ENCODE measurements at places on chromosomes 16 and 17.

DNA sequence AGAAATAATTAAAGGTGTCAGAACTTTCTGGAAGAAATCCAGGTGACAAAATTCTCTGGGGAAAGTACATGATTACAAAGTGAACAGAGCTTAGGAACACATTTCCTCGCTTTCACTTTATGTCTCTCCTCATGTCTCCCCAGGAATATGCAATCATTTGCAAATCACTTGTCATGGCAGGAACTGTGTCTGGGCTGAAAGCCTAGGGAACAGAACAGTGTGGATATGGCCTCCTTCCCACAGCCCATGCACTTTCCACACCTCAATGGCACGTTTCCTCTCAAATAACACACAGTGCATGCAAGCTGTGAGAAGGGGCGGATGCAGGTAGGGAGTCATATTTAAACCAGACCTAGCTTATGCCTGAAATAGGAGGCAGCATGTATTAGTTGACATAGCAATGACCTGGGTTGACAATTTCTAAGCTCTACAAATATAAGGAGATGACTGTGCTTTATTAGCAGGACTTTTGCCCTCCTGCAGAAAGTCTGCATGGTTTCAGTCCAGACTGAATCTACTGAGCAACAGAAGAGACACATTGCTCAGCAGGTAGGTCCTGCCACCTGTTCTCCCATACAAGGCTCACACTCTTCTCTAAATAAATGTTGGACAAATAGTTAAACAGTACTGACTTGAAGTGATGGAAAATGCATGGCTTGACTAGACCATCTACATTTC is 236.0 kb upstream of the ELAC2 start:
- DNase-seq, result no peak

- no peak for DNase-seq
Measured at GRCh38 chr16:66409156-66409555, 17.9 kb upstream of the BEAN1 start.

DNA sequence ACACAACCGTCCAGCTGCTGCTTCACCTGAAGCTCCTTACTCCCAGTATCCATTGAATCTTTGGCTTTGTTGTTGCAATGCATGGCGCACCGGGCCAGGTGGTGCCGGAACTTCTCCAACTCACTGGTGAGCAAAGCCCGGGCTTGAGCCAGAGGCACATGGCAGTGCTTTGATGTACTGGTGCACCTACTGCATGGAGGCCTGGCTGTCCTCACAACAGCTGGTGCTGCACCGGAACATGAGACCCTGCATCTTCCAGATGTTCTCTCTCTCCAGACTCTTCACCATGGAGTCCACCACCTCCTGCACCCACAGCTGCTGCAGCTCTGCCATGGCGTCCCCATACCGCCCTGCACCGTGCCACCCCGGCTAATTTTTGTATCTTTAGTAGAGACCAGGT is 10.2 kb downstream of the TACO1 start:
- DNase-seq, result no peak

DNA sequence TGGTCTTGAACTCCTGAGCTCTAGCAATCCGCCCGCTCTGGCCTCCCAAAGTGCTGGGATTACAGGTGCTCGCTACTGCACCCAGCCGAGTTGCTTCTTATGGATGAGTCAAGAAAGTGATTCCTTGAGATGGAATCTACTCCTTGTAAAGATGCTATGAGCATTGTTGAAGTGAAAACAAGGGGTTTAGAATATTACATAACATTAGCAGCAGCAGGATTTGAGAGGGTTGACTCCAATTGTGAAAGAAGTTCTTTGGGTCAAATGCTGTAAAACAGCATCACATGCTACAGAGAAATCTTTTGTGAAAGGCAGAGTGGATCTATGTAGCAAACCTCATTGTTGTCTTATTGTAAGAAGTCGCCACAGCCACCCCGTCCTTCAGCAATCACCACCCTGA is 72.7 kb downstream of the NT5M start:
- DNase-seq, result no peak

GRCh38 chr17:40059729-40060475 is 2.9 kb upstream of the THRA start:
- DNase-seq, result no peak

DNA sequence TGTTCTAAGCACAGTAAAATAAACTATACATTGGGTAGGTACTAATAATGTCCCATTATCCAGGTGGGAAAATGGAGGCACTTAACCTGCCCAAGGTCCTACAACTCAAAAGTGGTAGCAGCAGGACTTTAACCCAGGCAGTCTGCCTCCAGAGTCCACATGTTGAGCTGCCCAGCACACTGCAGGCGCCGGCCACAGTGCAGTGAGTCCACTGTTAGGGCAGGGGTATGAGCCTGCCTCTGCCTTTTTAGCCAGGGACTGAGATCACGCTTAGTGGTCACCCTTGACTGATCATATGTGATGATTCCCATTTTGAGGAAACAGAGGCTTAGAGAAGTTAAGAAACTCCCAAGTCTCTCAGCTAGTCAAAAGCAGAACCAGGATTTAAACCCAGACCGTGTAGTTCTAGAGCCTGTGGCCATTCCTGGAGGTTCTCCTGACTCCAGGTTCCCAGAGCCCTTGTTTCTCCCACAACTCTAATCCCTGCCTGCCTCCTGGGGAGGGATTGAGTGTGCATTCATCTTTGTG is 8.4 kb downstream of the CES1 start:
- no peak for DNase-seq

DNA sequence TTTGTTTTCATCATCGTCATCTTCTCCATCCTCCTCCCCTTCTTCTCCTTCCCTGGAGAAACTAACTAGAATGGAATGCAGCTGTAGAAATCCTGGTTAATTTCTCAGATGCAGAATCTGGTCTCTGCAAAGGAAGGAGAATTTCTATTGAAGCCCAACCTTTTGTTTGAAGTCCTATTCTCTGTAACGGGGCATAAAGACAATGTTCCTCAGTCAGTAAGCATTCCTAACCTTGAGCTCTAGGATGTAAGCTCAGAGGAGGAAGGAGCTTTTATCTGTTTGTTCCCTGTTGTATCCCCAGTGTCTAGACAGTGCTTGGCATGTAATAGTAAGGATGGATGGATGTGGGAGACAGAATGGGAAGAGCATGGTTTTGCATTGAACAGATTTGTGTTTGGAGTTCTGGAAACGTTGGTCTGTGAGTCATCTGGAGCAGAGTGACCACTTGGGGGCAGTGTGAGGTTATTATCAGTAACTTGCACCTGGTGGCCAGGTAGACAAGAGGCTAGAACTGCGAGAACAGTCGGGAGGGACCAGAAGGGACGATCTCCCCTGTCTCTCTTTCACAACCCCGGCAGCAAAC is 363.7 kb downstream of the SNX29 start:
- peak; percentile 8 for DNase-seq

DNA sequence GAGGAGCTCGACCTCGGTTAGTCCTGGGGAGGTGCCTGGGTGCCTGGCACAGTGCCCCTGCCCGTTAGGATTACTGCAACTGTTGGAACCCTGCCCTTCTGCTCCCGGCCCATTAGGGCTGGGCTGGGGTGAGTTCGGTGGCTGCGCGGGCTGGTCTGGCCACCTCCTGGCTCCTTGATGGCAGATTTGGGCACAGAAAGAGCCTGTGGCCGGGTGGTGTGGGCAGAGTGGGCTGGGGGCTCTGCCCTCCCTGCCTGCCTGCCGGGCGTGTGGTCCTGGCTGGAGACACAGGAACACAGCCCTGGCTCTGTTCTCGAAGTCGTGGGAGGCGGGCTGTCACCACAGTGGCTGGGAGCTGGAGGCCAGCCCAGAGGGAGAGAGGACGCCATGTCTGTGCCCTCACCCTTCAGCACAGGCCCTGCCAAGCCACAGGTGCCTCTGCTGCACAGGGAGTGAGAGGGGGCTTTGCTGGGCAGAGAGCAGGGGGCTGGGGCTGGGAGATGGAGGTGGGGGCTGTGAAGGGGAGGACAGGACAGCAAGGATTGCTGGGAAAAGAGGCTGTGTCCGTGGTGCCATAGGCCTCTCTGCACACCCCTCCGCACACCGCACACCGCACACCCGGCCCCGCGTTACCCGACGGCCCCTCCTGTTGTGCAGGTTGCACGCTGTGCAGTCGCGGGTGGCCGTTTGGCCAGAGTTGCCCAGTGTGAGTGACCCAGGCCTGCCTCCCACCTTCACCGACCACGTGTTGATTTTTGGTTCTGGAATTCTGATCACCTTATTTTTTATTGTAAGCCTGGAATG is 236.6 kb upstream of the GSE1 start:
- no peak for DNase-seq

- peak; percentile 36 for DNase-seq
Measured at GRCh38 chr17:78890498-78890897, 12.5 kb downstream of the CEP295NL start.

DNA sequence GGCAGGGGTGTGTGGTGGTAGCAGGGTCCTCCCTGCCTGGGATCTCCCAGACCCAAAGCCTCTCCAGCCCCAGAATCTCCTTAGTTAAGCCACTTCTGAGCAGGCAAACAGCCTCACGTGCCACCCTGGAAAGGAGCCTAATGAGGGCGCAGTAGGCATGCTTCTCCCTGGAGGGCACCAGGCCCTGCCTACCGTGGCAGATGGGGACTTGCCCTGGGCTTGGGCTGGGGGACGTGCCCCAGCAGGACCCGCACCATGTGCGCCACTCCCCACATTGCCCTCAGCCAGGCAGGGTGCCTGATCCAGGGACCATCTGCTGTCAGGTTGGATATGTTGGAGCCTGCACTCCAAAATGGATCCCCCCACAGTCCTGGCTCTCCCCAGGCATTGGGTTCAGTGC is 14.2 kb downstream of the FAM83G start:
- no peak for DNase-seq

GRCh38 chr16:66930189-66930588 is 4.0 kb downstream of the CIAO2B start:
- no peak for DNase-seq

DNA sequence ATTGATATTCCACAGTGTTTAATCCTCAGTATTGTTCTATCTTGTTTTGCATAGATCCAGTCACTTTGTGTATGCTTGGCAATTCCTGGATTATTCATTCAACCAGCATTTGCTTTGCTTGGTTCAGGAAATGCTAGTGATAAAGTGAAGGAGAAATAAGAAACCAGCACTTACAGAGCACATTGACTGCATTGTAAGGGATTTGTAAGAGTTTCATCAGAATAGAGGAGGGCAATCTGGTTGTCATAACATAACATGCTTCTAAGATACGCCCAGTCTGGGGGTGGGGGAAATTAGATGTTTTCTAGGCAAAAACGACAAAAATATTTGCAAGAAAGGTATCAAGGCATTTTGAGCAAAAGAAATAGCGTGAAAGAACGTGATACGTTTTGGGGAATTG is 40.4 kb downstream of the TNRC6A start:
- DNase-seq, result no peak

DNA sequence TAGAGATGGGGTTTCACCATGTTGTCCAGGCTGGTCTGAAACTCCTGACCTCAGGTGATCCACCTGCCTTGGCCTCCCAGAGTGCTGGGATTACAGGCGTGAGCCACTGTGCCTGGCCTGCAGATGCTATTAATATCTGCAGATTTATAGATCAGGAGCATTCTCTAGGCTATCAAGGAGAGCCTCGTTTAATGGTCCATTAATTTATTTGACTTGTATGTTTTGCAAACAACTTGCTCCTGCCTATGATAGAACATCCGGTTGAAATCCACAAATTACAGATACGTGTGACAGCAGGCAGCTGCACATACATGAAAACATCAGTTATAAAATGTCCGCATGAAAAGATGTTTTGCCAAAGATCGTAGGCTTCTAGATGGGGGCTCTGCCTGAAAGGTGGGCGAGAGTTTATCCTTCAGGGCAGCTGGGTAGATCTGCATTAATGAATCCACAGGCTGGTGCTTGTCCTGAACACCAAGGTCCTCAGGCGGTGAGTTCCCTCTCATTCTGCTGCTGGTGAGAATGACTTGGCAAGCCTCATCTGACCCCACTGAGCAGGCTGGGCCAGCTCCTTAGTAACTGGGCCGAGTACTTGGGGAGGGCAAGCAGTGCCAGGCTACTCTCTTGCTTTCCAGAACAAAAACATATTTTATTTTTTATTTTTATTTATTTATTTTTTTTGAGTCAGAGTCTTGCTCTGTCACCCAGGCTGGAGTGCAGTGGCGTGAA is 37.1 kb upstream of the MGAT5B start:
- DNase-seq, result no peak

DNA sequence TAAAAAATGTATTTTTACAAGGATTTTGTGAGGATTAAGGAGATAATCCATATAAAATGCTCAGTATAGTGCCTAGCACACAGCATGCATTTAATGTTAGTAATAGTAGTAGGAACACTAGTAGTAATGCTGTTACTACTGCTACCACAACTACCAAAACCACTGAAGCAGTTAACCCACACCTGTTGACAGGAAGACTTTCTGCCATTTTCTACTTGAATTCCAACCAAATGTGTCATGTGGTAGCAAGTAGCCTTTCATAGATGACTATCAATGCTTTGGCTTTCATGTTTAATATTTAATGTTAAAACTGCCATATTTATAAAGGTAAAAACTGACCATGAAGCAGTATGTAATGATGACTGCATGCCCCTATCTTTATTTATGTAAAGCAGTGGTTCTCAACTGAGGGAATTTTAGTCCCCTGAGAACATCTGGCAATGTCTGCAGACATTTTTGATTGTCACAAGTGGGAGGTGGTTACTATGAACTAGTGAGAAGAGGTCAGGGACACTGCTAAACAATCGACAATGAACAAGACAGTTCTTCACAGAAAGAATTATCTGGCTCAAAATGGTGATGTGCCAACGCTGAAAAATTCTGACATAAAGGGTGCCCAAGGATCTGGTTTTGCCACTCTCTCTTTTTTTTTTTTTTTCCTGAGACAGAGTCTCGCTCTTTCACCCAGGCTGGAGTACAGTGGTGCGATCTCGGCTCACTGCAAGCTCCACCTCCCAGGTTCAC is 89.4 kb downstream of the ITFG1 start:
- DNase-seq, result no peak

DNA sequence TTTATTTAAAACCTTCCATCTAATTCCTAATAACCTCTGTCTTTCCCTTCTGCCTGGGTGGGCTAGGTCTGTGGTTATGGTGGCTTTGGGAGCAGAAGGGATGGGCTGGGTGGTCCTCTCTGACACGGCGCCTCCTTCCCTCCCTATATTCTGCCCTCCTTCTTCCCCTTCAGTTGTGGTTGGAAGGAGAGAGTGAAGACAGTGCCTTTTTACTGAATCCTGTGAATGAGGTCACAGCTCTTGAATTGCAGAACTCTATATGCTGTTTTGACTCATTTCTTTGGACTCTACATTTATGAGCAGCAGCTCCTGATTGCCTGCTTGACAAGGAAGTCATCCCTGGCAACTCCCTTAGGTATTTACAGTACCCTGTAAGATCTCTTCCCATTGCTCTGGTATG is 256.0 kb upstream of the ELAC2 start:
- no peak for DNase-seq

- no peak for DNase-seq
Measured at GRCh38 chr16:11587643-11588247, 1.0 kb upstream of the LITAF start.

DNA sequence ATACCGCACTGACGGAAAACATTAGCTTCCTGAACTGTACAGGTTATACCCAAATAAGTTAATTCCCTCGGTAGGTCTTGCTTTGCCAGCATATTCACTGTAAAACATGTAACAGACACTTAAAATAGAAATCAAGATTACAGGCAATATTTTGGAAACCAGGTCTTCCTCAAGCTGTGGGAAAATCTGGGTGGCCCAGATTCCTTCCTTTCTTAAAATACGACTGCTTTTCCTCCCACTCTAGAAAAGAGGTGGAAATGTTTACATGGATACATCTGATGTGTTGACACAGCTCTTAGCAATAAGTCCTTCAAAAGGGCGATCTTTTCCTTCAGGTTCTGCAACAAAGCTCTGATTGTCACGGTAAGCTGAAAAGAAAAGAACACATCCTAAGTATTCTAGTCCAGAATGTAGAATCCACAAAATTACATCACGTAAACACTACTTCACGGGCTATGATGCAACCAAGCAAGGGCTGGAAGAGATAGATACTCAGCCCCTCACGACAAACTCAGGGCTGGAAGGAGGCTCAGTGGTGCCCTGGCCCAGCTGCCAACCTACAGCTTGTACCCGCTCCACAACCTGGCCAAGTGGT is 18.4 kb downstream of the STX8 start:
- DNase-seq, result no peak

All from CD8-positive, alpha-beta T cell (primary cell).